HFFc6 (cell line): ENCODE measurements at places on chromosomes 5 and 9. TPM values are rescaled to one million over a fixed set of nuclear protein-coding genes. Genes with fewer than 3 reads are reported as not detected.

CATSPER3 gene
- total RNA-seq = 0.19 to 0.33 TPM (median 0.20 TPM) in 3 replicates

LCN10 gene
- total RNA-seq = not detected in 3 replicates

HRH2 gene
- total RNA-seq = not detected in 3 replicates

TAS2R1 gene
- not detected in 3 replicates for total RNA-seq

C5 gene
- total RNA-seq = 1.0 to 2.6 TPM (median 2.1 TPM) in 3 replicates

SLC34A3 gene
- total RNA-seq = not detected in 3 replicates

C9orf50 gene
- not detected in 2 replicates for total RNA-seq

SMIM33 gene
- total RNA-seq = not detected in 3 replicates

GRCh38 chr5:56175488-56175887 lies 57.6 kb downstream of the ANKRD55 start:
- DNase-seq = peak; percentile 38

GRCh38 chr5:33539212-33539611 lies 98.4 kb downstream of the TARS1 start:
- no peak for DNase-seq

GRCh38 chr5:88474574-88474973 lies 205.9 kb upstream of the TMEM161B start:
- no peak for DNase-seq

DNA sequence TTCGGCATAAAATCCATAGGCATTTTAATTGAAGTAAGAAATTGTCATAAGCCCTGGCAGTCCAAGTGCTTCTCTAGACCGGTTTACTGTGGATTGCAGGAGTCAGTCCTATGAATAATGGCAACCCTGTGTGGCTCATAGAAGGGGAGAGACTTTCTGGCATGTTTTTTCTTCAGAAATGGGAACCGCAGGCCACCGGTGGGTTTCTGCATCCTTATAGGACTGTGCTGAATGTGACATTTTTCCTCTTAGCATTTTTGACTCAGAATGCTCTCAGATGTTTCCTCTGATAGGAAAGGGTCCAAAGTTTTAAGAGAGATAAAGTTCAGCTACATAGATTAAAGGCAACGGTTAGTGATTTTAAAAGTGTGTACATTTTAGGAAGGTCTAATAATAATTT lies 6.3 kb downstream of the DAPK1 start:
- no peak for DNase-seq

DNA sequence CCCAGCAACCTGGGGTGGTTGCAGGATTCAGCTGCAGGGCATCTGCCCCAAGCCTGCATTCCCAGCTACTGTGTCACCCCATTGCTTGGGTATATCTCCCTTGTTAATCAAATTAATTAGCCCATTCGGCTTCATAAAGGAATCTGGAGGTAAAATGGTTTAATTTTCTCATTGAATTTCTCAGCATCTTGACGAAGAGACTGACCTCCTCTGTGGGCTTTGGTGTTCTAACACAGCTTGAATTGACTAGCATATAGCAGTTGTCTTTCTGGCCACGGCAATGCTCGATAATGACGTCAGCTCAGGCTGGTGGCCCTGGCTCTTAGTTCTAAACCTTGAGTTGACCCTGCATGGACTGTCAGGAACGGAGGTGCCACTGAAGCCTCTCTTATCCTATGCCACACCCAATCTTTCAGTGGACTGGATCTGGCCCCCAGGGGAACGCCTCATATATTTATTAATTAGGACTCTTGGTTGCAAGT lies 72.4 kb downstream of the MSX2 start:
- no peak for DNase-seq

- DNase-seq = no peak
Observed at GRCh38 chr9:127903557-127904475, 4.4 kb upstream of the ST6GALNAC6 start.

DNA sequence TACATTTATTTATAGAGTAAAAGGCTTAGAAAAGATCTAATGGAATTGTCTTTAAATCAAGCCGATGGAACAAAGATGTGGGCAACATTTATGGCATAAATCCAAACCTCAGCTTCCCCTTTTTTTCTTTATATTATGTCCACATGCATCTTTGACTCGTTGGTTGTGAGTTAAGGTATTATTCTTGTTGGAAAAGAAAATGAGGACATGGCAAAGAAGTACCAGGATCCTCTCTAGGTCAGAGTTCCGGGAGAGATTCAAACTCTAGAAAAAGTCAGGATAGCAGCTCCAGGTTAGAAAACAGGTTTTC lies 508 bp upstream of the NME5 start:
- no peak for DNase-seq

- DNase-seq = no peak
Observed at GRCh38 chr9:78291240-78291925, 5.5 kb upstream of the PSAT1 start.

GRCh38 chr5:9765419-9766140 lies 135.4 kb upstream of the TAS2R1 start:
- DNase-seq = peak; percentile 70

- peak; percentile 38 for DNase-seq
Observed at GRCh38 chr5:128304088-128304487, 220.5 kb downstream of the SLC12A2 start.

GRCh38 chr5:172166030-172166826 lies 21.8 kb downstream of the STK10 start:
- DNase-seq = no peak
